Activated T-helper 2 cell treated with anti-CD3 and anti-CD28 coated beads, Interferon-gamma antibody, Interleukin-2, Interleukin-4, amounts not matched to agents 10 μg/mL and 5 μg/mL and 100 μg/mL, durations not matched to agents 14 hours and 24 hours and 36 hours (primary cell): ENCODE measurements at places on chromosomes 7 and 10.

DNA sequence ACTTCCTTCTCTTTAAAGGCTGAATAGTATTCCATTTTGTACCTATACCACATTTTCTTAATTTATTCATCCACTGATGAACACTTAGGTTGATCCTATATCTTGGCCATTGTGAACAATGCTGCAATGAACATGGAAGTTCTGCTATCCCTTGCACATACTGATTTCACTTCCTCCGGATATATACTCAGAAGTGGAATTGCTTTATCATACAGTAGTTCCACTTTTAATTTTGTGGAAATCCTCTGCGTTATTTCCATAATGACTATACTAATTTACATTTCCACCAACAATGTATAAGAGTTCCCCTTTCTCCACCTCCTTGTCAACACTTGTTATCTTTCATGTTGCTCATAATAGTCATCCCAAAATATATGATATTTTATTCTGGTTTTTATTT lies 312.6 kb downstream of the PLXDC2 start:
- no peak for DNase-seq

GRCh38 chr7:115689941-115690340 lies 340.6 kb downstream of the TFEC start:
- no peak for DNase-seq

DNA sequence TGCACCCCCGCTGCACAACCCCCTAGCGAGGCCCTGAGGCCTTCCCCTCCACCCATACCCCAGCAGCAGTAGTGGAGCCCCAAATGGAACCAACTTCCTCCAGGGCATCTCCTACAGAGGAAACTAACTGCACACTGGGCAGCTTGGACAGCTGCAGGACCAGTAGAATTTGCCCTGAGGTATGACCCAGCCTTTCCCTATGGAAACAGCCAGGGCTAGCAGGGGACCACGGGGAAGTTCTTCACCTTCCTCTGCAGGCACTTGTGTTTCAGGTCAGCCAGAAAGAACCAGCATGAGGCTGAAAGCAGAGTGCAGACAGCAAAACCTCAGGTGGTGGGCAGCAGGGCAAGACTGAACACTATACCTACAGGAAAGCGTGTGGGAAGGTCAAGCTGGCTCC lies 5.7 kb upstream of the EEPD1 start:
- DNase-seq: no peak

DNA sequence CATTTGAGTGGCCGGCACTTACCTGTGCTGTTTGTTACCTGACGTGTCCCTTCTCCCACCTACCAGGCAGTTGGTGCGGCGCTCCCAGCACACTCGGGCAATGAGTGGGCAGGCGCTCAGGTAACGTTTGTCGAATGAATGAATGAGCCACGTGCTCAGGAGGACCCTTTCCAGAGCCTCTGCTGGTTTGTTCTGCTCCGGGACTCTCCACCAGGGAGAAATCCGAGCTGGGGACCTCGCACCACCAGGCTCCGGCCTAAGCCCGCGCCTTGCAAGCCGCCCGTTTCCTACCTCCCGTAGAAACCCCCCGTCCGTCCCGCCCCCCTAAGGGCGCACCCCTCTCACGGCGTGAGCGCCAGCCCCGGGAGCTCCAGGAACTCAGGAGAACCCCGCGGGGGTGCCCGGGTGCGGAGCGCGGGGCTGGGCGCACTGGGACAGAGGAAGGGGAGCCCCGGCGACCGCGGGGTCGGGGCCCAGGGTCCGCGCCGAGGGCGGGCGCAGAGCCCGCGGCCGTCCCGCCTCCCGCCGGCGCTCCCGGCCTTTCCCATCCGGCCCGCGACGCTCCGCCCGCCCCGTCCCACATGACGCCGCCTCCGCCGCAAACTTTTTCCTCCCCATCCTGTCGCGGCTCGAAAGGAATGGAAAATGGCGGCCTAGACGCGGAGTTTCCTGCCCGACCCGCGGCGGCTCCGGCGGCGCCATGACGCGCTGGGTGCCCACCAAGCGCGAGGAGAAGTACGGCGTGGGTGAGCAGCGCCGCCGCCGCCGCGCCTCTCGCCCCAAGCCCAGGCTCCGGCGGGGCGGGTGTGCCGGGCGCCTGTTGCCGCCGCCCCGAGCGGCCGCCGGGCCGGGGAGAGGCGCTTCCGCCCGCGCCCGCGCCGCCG lies at the start of gene DOCK1:
Gene DOCK1, plus strand, starts transcription at position 611 of the 884 bp plus-strand sequence. Its CDS starts 90 bp downstream, at position 701.
- no peak for DNase-seq

DNA sequence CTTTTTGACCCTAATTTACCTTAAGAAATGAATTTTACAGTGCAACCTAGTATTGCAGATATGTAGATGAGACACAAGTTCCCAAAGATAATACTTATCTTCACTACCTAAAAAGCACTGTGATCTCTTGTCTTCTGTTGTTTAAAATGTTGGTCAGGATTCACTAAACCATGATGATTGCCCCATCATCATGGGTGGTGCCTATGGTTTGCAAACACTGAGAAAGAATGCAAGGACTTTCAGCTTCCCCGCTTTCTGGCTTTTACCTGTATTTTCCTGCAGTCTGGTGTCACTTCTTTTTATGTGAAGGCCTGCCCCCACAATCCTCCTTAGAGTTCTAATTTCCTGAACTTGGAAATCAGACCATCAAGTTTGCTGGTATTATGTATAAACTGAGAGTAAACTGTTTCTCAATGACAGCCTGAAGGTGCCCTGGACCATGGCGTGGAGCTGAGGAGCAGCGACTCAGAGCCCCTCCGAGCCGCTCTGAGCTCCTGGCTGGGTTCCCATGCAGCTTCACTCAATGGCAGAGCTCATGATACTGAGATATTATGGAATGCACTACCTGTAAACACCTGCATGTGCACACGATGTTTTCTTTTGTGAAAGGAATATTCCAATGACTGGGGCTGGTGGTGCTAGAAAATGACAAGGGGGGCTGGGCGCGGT lies 118.4 kb upstream of the EFCAB10 start:
- DNase-seq: no peak

DNA sequence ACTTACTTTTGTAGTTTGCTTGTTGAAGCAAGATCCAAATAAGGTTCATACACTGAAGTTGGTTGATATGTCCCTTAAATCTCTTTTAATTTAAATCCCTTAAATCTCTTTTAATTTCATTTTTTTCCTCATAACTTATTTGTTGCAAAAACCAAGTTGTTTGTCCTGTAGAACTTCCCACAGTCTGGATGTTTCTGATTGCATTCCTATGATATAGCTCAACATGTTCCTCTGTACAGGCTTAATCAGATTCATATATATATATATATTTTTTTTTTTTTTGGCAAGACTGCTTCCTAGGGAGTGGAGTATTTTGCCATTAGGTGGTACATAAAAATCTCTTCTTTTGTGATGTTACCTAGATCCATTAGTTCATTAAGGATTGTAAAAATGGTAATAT lies 174.9 kb upstream of the MKLN1 start:
- no peak for DNase-seq

DNA sequence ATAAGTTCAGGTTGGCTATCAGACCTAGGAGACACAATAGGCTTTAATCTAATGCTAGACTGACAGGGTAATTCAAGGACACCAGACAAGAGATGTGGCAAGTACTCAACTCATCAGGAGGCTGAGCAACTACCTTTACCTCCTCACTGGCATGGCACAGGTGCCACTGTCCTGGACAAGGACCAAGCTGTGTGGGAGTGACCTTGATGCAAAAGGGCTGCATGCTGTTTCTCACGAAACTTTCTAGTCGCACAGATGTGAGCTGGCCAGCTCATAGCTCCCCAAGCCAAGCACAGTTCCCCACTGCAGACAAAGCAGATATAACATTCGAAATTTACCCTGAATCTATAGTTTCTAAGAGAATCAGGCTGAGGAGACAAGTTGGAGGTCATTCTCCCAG lies 207.6 kb upstream of the GHITM start:
- no peak for DNase-seq

DNA sequence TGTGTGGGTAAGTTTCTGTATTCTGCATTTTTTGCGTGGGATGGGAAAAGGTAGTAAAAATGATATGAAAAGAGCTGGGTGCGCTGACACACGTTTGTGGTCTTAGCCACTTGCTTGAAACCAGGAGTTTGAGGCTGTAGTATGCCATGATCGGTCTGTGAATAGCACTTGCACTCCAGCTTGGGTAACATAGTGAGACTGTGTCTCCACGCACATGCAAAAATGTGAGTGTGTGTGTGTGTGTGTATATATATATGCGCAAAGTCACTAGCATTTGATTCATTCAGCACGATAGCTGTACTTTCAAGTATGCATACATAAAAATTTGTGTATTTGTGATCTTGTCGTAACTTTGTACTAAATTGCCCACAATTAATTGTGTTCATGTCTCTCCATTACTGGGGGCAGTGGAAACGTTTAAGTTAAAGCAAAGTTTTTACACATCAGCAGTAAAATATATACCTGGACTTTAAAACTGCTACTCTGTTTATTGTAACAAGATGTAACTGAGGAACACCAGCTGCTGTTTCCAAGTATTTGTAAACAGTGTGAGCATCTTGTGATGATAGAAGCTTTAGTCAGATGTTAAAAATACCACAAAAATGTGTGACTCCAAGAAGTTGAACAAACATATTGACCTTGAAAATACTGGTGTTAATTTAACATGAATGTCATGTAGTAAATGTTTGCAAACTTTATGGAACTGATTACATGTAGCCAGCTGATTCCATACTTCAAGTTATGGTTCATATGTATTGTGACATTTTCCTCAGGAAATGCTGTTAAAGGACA lies 1.6 kb downstream of the ZRANB1 start:
- DNase-seq: no peak

- no peak for DNase-seq
Observed at GRCh38 chr10:7610651-7611389, 55.9 kb downstream of the ITIH5 start.

- DNase-seq: no peak
Observed at GRCh38 chr7:82605247-82605864, 161.8 kb upstream of the CACNA2D1 start.

DNA sequence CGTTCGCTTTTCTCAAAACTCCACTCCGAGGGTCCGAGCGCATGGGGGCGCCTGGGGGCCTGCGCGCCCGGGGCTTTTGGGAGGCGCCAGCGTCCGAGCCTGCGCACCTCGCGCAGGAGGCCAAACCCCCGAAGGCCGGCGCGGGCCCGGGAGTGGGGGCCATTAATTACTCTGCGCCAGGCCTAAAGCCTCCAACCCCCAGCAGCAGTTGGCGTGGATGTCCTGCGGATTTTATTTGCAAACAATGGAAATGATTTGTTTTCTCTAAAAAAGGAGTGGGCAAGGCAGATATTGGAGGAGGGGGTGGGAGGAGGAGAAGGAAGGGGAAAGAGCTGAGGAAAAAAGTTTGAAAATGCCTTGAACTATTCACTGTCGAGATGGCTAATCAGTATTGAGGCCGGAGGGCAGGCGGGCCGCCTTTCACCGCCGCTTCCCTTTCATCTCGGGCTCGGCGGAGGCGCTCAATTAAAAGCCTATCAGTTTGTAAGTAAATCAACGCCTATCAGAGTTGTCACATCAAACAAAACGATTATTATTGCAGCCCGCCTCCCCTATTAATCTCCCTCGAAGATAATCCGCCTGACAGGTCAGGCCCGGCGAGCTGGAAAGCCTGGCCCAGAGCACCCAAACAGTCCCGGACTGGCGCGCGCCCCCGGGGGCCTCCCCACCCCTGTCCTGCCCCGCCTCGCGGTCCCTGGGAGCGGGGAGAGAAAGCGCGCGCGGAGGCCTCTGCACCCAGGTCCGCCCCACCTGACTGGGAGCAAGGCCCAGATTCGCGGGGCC lies 3.4 kb upstream of the ZNF503 start:
- no peak for DNase-seq

DNA sequence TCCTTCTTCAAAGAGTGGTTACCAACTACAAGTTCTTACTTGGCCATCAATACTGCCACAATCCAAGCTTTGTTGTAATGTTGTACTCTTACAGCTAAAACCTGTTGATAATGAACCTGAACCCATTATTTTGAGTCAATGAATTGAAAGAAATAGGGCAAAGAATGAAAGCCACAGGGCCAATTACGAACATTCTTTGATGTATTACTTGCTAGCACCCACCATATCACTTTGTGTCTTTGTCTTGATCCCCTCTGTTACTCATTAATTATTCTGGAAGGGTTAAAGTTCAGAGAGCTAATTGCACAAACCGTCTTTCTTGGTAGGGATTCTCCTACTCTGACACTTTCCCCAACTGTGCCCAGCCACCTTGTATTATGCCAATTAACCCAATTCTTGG lies 53.2 kb upstream of the TFEC start:
- DNase-seq: no peak
